ENCODE measurements at places on chromosomes 16 and 17. TPM values are rescaled to one million over a fixed set of nuclear protein-coding genes. Genes with fewer than 3 reads are reported as not detected.

PNMT gene
- 0.64 TPM for polyA plus RNA-seq

CRYBA1 gene
- polyA plus RNA-seq: not detected

HSF5 gene
- 0.73 TPM for polyA plus RNA-seq

UBE2G1 gene
- polyA plus RNA-seq: 42.7 TPM

MAPT gene
- polyA plus RNA-seq: 0.21 TPM

SLC16A11 gene
- 2.2 TPM for polyA plus RNA-seq

PIRT gene
- not detected for polyA plus RNA-seq

ARHGAP23 gene
- 0.18 TPM for polyA plus RNA-seq

SLC13A5 gene
- polyA plus RNA-seq: not detected

CCDC78 gene
- polyA plus RNA-seq: 1.4 TPM

LRRC36 gene
- not detected for polyA plus RNA-seq

SLC38A8 gene
- not detected for polyA plus RNA-seq

RGS9 gene
- 0.25 TPM for polyA plus RNA-seq

SEC14L5 gene
- polyA plus RNA-seq: not detected

SLC5A11 gene
- polyA plus RNA-seq: not detected

CNTNAP1 gene
- not detected for polyA plus RNA-seq

FOXL1 gene
- not detected for polyA plus RNA-seq

VASN gene
- not detected for polyA plus RNA-seq

MT1B gene
- not detected for polyA plus RNA-seq

FBXW10B gene
- polyA plus RNA-seq: not detected

GPR179 gene
- polyA plus RNA-seq: not detected

CSH2 gene
- not detected for polyA plus RNA-seq

PCTP gene
- 2.3 TPM for polyA plus RNA-seq

SETD6 gene
- polyA plus RNA-seq: 14.5 TPM

PRKCB gene
- 142 TPM for polyA plus RNA-seq

TBC1D3E gene
- polyA plus RNA-seq: not detected

FAM117A gene
- 46.7 TPM for polyA plus RNA-seq

TMEM208 gene
- 88.4 TPM for polyA plus RNA-seq

APOH gene
- not detected for polyA plus RNA-seq

MED31 gene
- 28.6 TPM for polyA plus RNA-seq

SMPD3 gene
- 3.5 TPM for polyA plus RNA-seq

RASD1 gene
- 0.54 TPM for polyA plus RNA-seq

SGCA gene
- polyA plus RNA-seq: not detected

CA7 gene
- not detected for polyA plus RNA-seq

SLC43A2 gene
- polyA plus RNA-seq: 1.5 TPM

KRTAP2-3 gene
- polyA plus RNA-seq: not detected

BEAN1 gene
- polyA plus RNA-seq: not detected

GNG13 gene
- polyA plus RNA-seq: not detected

MYH1 gene
- not detected for polyA plus RNA-seq

BCAR1 gene
- polyA plus RNA-seq: not detected

ZNF48 gene
- 7.5 TPM for polyA plus RNA-seq

KRT35 gene
- polyA plus RNA-seq: not detected

TP53TG3C gene
- polyA plus RNA-seq: not detected

GALR2 gene
- polyA plus RNA-seq: 0.70 TPM

GAST gene
- polyA plus RNA-seq: not detected

ITGAX gene
- 0.03 TPM for polyA plus RNA-seq

HCRT gene
- polyA plus RNA-seq: not detected

Data from naive thymus-derived CD8-positive, alpha-beta T cell (primary cell).